Stimulated activated CD8-positive, alpha-beta memory T cell treated with anti-CD3 and anti-CD28 coated beads, Interleukin-15, amount 100 ng/mL, for 4 hours (primary cell): ENCODE measurements at places on chromosomes 11 and 22.
A peak's percentile ranks its signal among the peaks of the same experiment; 100 is the strongest.

DNA sequence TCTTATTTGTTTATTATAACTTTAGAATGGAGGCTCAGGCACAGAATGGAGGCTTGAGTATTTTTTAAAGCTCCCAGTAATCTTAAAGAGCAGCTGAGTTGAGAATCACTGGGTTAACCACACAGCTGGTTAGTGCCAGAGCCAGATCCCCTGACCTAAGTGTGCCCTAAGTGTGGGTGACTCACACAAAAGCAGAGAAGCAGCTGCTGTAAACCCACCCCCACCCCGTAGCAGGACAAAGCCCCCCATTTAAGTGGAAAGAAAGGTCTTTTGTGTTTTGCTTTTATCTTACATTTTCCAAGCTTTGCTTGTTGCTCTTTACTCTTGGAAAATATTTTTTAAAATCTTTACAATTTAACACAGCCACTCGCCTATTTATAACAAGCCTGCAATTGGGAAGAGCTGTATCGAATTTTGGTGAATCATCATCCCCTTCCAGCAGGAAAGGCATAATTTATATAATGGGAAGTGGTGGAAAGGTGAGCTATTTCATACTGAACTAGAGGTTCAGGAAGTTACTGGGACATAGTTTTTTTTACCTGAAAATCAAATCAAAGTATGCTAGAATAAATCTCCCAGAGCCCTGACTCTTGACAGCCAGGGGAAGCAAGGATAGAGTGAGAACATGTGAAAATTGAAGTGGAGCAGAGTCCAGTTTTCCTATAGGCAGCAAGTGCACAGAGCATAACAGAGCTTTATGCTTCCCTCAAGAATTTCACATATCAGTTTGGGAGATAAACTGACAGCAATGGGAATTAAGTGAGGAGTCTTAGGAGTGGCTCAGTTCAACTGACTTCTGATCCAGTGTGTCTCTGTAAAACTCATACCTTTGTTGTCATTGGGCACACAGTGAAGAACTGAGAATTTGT is 405.7 kb downstream of the AASDHPPT start:
- DNase-seq = no peak

DNA sequence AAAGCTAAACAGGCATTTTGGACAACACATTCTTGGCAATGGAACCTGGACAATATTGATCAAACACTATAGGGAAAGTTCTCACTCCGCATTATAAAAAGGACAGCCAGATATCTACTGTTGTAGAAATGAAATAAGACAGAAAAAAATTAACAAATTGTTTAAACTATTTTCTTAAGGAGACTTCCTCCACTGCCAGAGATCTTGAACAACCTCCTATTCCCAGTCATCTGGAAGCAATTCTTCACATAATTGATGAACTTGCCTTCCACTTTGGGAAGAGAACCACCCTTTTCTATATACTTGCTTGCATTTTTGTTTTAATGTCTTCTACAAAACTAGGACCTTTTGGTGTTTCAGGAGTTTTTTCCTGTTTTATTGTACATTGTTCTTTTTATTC is 216.1 kb downstream of the CASP12 start:
- no peak for DNase-seq

GRCh38 chr22:45682064-45682463 is 10.4 kb downstream of the ATXN10 start:
- no peak for DNase-seq

GRCh38 chr11:73185680-73186293 is 32.3 kb upstream of the P2RY2 start:
- DNase-seq = no peak

- no peak for DNase-seq
Observed at GRCh38 chr11:90134478-90135003, at the start of gene NAALAD2. Gene NAALAD2, plus strand, starts transcription at chr11:90134663. Its CDS starts 96 bp downstream, at chr11:90134759.

DNA sequence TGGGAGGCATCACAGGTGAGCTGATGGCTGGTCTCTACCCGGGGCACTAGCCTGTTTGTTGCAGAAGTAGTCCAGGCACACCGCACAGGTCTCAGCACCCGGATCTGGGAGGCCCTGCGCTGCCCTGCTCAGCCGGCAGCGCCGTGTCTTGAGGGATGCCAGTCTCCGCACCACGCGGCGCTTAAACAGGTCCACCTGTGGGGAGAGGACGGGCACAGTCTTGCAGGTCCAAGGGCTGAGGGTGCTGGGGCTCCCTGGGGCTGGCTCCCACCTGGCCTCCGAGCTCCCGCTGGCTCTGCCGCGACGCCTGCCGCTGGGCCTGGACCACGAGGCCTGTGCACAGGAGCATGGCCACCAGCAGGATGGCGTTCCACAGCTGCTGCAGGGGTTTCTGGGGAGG is 7.2 kb downstream of the RNF215 start:
- no peak for DNase-seq

- no peak for DNase-seq
Observed at GRCh38 chr22:36359470-36359996, 28.2 kb downstream of the MYH9 start.

- DNase-seq = no peak
Observed at GRCh38 chr22:34333285-34333684, 413.0 kb upstream of the LARGE1 start.

- no peak for DNase-seq
Observed at GRCh38 chr11:35376613-35377012, 42.7 kb downstream of the SLC1A2 start.

- peak; percentile 48 for DNase-seq
Observed at GRCh38 chr11:63813035-63813562, at the start of gene SPINDOC. Gene SPINDOC, plus strand, starts transcription at chr11:63813456. Its CDS starts 231 bp downstream, at chr11:63813687.

DNA sequence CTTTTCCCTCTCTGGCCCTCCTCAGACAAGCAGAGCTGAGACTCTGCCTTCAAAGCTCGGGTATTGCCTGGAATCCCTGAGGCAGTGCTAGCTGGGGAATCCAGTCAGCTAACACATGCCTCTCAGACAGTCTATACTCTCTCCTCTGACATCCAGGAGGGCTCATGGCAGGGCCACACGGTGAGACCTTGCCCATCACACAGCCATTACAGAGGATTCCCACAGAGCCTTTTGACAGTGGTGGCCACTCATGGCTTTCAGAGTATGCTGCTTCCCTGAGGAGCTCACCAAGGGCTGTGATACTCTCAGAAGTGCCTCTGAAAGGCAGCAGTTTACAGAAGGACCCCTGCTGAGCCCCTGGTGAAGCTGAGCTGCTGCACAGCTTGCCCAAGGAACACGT is 165.3 kb downstream of the RRAS2 start:
- DNase-seq = no peak

DNA sequence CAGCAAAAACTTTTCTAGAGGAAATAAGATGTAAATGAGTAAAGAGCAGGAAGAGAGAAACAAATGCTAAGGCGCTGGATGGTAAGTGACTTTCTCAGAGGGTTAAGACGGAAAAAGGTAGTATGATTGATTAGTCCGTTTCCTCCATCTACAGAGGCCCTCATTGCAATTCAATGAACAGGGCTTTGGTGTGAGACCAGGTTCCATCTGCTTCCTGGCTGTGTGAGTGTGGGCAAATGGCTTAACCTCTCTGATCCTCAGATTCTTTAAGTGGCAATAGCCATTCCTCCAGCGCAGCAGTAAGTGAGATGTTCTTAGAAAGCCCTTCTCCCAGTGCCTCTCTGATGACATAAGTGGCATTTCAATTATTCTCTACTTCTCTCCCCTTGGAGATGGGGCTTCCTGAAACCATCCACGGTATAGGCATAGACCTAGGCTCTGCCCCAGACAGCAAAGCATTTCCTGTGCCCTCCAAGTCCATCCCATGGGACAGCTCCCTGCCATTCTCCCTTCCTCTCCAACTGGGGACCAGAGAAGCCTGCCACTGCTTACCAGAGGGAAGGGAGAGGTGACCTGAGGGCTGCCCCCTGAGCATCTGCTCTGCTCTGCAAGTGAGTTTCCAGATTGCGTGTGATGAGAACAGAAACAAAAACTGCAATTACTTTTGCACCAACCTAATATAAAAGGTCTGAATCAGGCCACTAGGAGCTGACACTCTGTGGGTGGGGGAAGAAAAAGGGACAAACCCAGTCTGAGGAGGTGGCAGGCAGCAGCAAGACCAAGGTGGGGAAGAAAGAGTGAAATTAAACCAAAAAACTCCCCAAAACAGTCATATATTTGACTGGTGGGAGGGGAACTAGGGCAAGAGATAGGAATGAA is 12.7 kb upstream of the CD44 start:
- DNase-seq = no peak

DNA sequence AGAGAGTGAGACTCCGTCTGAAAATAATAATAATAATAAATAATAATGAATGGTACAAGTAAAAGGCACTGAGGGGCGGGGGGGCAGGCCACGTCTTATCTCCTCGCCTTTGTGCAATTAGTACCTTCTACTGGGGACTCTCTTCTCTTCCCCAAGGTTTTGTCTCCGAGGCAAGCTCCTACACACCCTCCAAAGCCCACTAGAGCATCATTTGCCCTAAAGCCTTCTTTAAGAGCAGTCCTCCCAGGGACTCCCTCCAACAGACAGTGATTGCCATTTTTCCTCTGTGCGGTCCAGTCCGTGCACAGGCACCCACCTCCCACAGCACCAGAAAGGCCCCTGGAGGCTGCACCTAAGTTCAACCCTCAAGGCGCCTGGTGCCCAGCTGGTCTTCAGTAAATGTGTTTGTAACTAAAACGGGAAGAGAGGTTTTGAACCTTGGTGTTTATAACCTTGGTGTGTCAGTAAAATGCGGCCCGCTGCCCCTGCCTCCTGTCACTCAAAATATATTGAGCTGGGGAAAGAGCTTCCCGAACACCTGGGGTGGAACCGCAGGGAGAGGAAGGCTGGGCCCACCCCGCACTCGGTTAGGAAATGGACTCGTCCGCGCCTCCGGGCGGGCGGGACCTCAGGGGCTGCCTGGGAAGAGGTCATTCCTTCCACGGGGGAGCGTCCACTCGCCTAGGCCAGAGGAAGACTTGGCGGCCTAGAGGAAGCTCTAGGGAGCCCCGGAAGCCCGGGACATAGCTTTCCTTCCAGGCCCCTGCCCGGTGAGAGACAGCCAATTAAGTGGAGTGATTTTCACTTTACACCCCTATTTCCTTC is 4.7 kb upstream of the KDELR3 start:
- no peak for DNase-seq

- no peak for DNase-seq
Observed at GRCh38 chr11:26333906-26334305, 2.0 kb downstream of the ANO3 start.

DNA sequence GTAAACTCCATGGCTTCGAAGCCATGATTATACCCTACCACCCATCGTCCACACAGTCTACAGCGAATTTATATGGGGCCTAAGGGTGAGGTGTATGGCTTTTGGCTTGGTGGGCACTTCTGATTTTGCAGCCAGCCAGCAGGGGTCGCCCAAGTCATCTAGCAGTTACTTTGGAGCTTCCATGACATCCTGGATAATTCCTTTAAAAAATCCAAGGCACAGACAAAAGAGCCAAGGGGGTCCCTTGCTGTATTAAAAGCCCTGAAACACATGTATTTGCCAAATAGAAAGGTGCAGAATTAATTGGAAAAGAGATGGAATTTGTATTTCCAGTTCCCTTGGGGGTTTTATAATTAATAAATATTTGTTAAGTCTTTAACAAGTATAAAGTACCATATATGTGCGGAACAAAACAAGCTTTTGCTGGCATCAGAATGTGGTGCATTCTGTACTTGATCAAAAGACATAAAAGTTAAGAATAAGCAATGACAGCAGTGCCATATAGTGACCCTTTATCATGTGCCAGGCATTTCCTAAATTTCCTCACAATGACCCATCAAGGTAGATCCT is 132.8 kb upstream of the PITPNB start:
- DNase-seq = no peak

DNA sequence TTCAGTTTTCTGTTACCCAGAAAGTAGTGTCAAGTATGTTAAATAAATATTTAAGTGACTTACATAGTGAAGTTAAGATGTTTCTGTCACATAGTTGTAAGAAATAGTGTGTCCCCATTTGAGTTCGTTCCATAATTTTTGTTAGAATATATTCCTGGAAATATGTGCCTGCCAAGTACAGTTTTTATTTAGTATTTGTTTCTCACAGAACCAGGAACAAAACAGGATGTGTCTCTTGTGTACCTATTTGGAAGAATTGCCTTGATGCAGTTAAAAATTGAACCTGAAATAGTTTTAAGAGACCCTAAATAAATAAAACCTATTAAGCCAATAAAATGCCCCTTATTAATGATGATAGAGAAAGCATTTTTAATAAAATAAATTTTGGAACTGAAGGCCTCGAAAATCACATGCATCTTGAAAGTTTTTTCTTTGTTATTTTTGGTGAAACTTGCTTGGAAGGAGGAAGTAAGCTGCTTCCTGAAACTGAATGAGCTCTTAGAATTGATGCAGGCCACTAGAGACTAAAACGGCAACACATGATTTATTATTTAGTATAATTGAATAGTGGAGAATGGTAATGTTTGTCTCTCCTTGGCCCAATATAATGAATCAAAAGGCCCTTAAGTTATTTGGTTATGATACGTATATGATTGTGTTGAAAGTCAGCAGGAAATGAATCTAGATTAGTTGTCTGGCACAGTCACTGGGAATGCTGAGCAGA is 55.9 kb downstream of the SWAP70 start:
- no peak for DNase-seq

GRCh38 chr11:1460396-1460985 is 26.1 kb downstream of the MOB2 start:
- no peak for DNase-seq

- no peak for DNase-seq
Observed at GRCh38 chr11:33268945-33269540, 11.9 kb downstream of the HIPK3 start.

DNA sequence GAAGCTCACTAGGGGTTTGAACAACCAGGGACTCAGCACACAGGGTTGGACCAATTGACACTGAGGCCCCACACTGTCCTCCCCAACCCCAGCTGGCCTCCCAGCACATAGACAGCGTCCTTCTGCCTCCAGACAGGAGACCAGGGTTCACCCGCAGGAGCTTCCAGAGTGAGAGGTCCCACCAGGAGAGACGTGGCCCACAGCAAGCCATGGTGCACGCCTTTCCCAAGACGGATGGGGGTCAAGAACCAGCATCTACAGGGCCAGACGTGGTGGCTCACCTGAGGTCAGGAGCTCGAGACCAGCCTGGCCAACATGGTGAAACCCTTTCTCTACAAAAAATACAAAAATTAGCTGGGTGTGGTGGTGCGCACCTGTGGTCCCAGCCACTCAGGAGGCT is 12.1 kb upstream of the SIGIRR start:
- no peak for DNase-seq

GRCh38 chr11:102497061-102497460 is 33.5 kb downstream of the MMP7 start:
- no peak for DNase-seq
